ENCODE measurements at places on chromosomes 13 and 19. TPM values are rescaled to one million over a fixed set of nuclear protein-coding genes. Genes with fewer than 3 reads are reported as not detected.

PGLYRP1 gene
- not detected for total RNA-seq

ATP8A2 gene
- 0.75 TPM for total RNA-seq

CYP2F1 gene
- not detected for total RNA-seq

ADGRE3 gene
- not detected for total RNA-seq

LILRA1 gene
- not detected for total RNA-seq

ONECUT3 gene
- not detected for total RNA-seq

ANKRD10 gene
- 70.4 TPM for total RNA-seq

CGB3 gene
- not detected for total RNA-seq

SBK2 gene
- not detected for total RNA-seq

GARIN5A gene
- 0.69 TPM for total RNA-seq

PRRG2 gene
- 1.4 TPM for total RNA-seq

ZGLP1 gene
- total RNA-seq: 5.8 TPM

SPC24 gene
- total RNA-seq: 37.9 TPM

IGFL1 gene
- total RNA-seq: not detected

LSR gene
- total RNA-seq: 25.1 TPM

CYP2A6 gene
- not detected for total RNA-seq
